ENCODE measurements at places on chromosomes 1 and 21. TPM values are rescaled to one million over a fixed set of nuclear protein-coding genes. Genes with fewer than 3 reads are reported as not detected.

Gene PRKCZ
- total RNA-seq, result 2.8 TPM

Gene BROX
- total RNA-seq, result 23.9 TPM

Gene CAMK2N1
- total RNA-seq, result 4.4 TPM

Gene SH2D1B
- 0.12 TPM for total RNA-seq

- DNase-seq, result no peak
These were observed 111.2 kb upstream of the LBR start for GRCh38 chr1:225539069-225539468.

GRCh38 chr1:8603220-8603616 lies 214.2 kb downstream of the RERE start:
- DNase-seq, result no peak

DNA sequence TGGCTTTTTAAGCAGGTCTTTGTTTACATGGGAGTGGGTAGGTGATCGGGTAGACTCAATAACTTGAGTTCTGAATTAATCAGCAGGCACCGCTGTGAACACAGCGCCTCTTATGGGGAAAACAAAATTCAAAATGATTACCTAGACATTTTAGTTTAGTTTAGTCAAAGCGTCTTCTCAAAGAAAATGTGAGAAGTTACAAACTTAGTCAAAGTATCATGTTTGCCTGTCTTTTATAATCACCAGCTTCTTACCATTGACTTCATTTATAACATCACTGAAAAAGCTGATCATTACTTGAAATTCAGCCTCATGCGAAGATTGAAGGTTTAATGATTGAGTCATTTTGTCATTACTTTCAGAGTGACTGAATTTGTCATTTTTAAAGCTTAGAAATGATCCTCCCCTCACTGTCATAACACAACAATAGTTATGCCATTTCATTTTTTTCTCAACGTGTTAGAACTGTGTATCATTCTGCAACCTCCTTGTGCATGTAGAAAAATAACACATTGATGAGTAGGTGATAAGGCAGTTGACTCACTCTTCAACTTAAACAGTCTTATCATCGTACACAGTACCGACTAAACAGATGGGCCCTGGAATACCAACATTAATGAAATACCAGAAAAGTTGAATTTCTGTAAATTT lies 188.5 kb downstream of the NFIA start:
- DNase-seq, result no peak

- DNase-seq, result no peak
These were observed 104.9 kb downstream of the DUSP10 start for GRCh38 chr1:221636967-221637366.

- no peak for DNase-seq
These were observed 23.9 kb upstream of the SLC1A7 start for GRCh38 chr1:53166366-53166765.

- no peak for DNase-seq
These were observed 82.5 kb downstream of the NRIP1 start for GRCh38 chr21:14982336-14982735.

DNA sequence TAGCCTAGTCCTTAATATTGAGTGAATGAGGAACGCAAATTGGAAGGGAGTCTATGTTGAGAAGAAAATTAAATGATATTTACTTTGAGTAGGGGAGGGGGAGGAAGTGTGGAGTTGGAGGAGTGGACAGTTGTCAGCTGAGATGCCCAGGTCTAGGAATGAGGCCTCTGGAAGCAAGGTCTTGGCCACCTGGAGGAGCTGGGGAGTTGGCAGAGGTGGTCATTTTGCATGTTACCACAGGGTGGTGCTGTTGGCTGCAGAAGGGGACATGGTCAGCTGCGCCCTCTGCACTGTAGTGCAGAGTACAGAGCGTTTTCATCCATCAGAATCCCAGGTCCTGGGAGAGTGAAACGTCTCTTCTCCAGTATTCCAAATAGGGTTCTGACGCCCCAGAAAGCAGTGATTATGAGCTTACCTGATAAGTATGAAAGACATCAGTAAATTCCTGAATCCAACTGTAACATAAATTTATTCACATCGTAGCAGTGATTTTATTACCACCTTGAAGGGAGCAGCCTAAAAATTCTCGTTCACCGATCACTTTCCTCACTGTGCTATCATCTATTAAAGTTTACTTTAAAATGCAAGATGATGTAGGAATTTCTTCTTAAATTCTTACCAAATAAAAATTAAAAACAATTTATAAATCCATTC lies 13.8 kb downstream of the PARK7 start:
- peak; percentile 47 for DNase-seq

GRCh38 chr1:204359131-204359473 lies 627 bp downstream of the PLEKHA6 start:
- DNase-seq, result no peak

- DNase-seq, result no peak
These were observed 8.0 kb downstream of the SYT6 start for GRCh38 chr1:114145504-114146151.

GRCh38 chr21:25826652-25827051 lies 91.9 kb downstream of the GABPA start:
- DNase-seq, result no peak

GRCh38 chr21:33869873-33870272 lies 45.7 kb downstream of the ATP5PO start:
- no peak for DNase-seq

DNA sequence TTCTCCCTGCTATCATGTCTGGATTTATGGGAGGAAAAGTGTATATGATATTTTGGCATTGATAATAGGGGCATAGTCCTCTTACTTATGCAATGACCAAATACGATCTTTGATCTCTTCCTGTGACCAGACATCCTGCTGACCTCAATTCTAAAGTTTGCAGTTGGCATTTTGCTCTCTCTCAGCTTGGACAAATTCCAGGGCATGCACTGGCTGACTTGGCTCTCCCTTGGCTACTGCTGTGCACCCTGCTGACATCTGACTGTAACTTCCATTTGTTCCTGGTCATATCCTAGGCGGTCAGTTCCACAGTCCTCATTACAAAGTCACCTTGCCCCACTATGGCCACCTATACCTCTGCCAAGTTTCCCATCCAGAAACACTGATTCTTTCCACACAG lies 380.7 kb upstream of the NR5A2 start:
- no peak for DNase-seq

DNA sequence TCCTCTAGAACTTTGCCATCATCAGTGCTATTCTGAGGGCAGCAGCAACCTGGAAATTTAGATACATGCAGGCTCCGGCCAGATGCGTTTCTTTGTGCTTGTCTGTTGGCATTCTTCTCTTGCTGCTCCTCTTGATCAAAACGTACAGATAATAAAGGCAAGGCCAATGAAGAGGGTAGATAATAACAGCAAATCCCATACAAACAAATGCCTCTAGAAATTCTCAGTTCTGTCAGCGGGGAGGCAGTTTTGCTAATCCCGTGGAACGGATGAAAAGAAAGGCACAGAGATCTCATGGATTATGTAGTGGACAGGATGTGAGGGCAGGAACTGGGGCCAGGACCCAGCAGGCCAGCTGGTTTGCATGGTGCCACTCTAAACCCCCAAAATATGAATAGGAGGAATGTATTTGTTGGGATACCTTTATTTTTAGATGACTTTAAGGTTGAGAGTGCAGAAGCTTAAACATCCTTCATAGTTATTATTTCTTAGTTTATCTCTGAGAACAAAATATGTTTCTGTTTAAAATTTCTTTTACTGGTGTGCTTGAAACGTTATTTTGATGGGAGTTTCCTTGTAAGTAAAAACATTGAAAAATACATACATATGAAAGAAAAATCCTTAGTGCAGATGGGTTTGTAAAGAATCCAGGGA lies 1.5 kb downstream of the ITSN1 start:
- DNase-seq, result no peak

DNA sequence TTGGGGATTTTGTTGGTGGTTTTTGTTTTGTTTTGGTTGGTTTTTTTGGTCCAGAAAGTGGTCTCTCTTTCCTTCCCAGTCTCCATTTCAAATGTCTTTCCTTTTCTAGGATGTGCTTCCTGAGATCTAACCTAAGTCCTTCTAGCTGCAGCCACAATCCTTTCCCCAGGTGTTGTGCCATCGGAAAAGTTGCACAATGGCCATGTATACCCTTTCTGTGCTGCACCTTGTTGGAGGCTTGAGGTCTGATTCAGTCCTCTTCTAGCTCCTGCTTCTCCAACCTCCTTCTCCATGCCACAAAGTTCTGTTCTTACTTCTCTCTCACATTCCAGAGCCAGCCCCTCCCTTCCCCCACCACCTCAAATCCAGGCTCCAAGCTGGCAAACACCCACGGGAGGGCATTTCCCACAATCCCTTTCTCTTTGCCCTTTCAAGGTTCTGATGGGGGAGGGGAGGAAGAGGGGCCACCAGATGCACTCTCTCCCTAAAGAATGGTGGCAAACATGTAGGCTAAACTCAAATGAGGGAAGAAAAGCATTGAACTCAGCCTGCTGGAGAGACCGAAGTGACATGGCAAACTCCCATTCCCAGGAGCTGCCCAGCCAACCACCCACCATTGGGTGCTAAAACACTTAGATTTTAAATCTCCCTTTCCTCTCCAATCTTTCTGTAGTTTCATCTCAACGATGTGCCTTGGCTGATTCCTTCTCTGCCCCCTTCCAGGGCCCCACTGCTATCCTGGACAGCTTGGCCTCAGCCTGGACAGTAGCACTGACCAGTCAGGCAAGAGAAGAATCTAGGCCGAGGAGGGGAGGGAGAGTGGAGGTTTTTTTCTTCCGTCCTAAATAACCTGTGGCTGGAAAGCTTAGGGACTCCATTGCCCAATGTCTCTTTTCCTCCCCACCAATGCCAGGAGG lies 2.9 kb downstream of the KCNJ10 start:
- DNase-seq, result no peak

All from omental fat pad (tissue), 4 donors.